Naive thymus-derived CD8-positive, alpha-beta T cell (primary cell): ENCODE measurements at places on chromosomes 16 and 17. TPM values are rescaled to one million over a fixed set of nuclear protein-coding genes. Genes with fewer than 3 reads are reported as not detected.

The KRT15 gene
- total RNA-seq, result not detected

The IL17C gene
- total RNA-seq, result 0.49 TPM

The TAC4 gene
- total RNA-seq, result not detected

The TPPP3 gene
- total RNA-seq, result not detected

The DNAI2 gene
- 0.42 TPM for total RNA-seq

The DDX52 gene
- 30.3 TPM for total RNA-seq

The CNTD1 gene
- not detected for total RNA-seq

The HLF gene
- 0.49 TPM for total RNA-seq

The TUBB3 gene
- total RNA-seq, result not detected

The CDIP1 gene
- 23.4 TPM for total RNA-seq

The CPHXL2 gene
- total RNA-seq, result not detected

The ESRP2 gene
- 0.36 TPM for total RNA-seq

The P2RX1 gene
- 1.6 TPM for total RNA-seq
